Activated CD8-positive, alpha-beta T cell treated with anti-CD3 and anti-CD28 coated beads, Interleukin-2, amount 10 ng/mL, durations not matched to agents 7 days and 5 days (primary cell): ENCODE measurements at places on chromosomes 3 and 15.
A peak's percentile ranks its signal among the peaks of the same experiment; 100 is the strongest.

DNA sequence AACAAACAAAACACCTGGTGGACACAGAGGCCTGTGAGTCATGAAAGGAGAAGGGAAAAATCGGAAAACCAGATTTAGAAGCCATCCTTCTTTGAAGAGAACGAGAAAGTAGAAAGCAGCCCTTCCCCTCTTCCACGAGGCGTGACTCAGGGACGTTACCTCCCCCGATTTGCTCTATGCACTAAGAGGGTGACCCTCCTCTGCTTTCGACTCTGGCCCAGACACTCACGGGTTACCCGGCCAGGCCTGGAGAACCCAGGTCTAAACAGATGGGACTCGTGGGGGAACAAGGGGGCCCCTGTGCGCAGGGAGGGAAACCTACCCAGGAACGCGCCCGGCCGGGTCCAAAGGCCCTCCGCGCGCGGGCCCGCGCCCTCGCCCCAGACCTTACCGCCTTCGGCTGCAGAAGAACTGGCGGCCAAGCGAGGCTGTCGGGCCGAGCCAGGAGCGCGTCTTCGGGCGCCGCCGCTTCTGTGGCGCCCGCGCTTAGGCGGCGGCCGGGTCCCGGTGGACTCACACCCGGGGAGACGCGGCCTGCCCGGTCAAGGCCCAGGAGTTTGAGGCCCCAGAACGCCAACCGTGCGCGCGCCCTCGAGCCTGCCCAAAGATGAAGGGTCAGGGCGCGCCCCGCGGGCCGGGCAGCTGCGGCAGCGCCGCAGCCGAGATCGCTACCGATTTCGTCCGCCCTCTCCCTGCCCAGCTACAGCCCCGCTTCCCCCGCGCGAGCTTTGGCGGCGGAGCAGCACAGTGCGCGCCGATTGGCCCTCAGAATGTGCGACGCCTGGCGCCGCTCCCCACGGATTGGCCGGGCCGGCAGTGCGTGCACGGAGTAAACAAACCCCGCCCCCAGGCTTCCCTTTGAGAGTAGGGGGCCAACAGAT, at the start of gene TFDP2:
TFDP2 (minus strand) TSS at position 753 of the 881 bp plus-strand sequence. CDS start 47,795 bp downstream, outside the sequence.
- H3K4me1 ChIP-seq = peaks cover 23% of the 10 kb centered on the region
- peaks cover 5% of the 10 kb centered on the region for H3K27me3 ChIP-seq
- H3K27ac ChIP-seq = peak within 1 kb of the TSS; percentile 71
- peak; percentile 88 for DNase-seq
- no peaks in the 10 kb centered on the region for H3K36me3 ChIP-seq
- H3K4me3 ChIP-seq = peak within 1 kb of the TSS; percentile 77

GRCh38 chr3:9192248-9193025, 57.0 kb downstream of the SRGAP3 start:
- peaks cover 2% of the 10 kb centered on the region for H3K4me1 ChIP-seq
- DNase-seq = no peak
- no peaks in the 10 kb centered on the region for H3K36me3 ChIP-seq
- H3K27me3 ChIP-seq = peaks cover 26% of the 10 kb centered on the region
- no peak overlapping the region for H3K27ac ChIP-seq

DNA sequence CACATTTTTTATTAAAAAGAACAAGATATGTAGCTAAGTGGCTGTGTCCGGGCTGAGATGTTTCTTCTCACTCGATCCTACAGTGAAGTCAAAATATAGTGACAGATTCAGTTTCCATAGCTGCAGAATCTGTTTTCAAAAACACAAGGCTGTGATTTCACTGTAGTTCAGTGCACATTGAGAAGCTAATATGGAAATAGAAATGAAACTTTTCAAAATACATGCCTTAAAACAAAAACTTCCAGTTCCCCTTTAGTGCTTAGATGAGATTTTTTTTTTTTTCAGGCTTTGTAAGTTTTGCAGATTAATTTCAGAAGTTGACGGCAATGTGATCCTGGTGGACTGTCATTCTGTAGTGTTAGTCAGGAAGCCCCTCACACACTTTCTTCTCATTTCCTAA, 23.8 kb upstream of the TRAK1 start:
- H3K4me3 ChIP-seq = no peak overlapping the region
- no peak overlapping the region for H3K27ac ChIP-seq
- peaks cover 10% of the 10 kb centered on the region for H3K4me1 ChIP-seq

- H3K36me3 ChIP-seq = no peaks in the 10 kb centered on the region
- H3K27ac ChIP-seq = no peak overlapping the region
- DNase-seq = no peak
- no peaks in the 10 kb centered on the region for H3K27me3 ChIP-seq
- H3K4me3 ChIP-seq = no peak overlapping the region
These were observed 12.3 kb downstream of the ABTB1 start for GRCh38 chr3:127684871-127685707.

- H3K4me3 ChIP-seq = no peak overlapping the region
- DNase-seq = no peak
- peaks cover 31% of the 10 kb centered on the region for H3K36me3 ChIP-seq
- peak overlapping the region; percentile 95 for H3K27ac ChIP-seq
- H3K27me3 ChIP-seq = no peaks in the 10 kb centered on the region
- H3K4me1 ChIP-seq = peaks cover 53% of the 10 kb centered on the region
These were observed 54.3 kb downstream of the LIPC start for GRCh38 chr15:58486062-58486461.

GRCh38 chr3:31227131-31227562, 305.6 kb upstream of the STT3B start:
- H3K36me3 ChIP-seq = peaks cover 26% of the 10 kb centered on the region
- H3K27me3 ChIP-seq = no peaks in the 10 kb centered on the region
- H3K27ac ChIP-seq = peak overlapping the region; percentile 85
- peaks cover 82% of the 10 kb centered on the region for H3K4me1 ChIP-seq

- H3K27ac ChIP-seq = no peak overlapping the region
- peaks cover 45% of the 10 kb centered on the region for H3K36me3 ChIP-seq
- no peaks in the 10 kb centered on the region for H3K4me1 ChIP-seq
- H3K4me3 ChIP-seq = no peak overlapping the region
- no peaks in the 10 kb centered on the region for H3K27me3 ChIP-seq
- DNase-seq = no peak
These were observed 47.8 kb upstream of the USP50 start for GRCh38 chr15:50594311-50594710.

GRCh38 chr3:181622365-181622764, 89.4 kb upstream of the SOX2 start:
- no peak for DNase-seq
- no peak overlapping the region for H3K4me3 ChIP-seq
- no peaks in the 10 kb centered on the region for H3K27me3 ChIP-seq
- no peaks in the 10 kb centered on the region for H3K4me1 ChIP-seq
- H3K36me3 ChIP-seq = no peaks in the 10 kb centered on the region
- no peak overlapping the region for H3K27ac ChIP-seq

- H3K27ac ChIP-seq = no peak overlapping the region
- no peaks in the 10 kb centered on the region for H3K27me3 ChIP-seq
- H3K4me1 ChIP-seq = no peaks in the 10 kb centered on the region
These were observed 15.6 kb downstream of the SNAP23 start for GRCh38 chr15:42511007-42511391.

DNA sequence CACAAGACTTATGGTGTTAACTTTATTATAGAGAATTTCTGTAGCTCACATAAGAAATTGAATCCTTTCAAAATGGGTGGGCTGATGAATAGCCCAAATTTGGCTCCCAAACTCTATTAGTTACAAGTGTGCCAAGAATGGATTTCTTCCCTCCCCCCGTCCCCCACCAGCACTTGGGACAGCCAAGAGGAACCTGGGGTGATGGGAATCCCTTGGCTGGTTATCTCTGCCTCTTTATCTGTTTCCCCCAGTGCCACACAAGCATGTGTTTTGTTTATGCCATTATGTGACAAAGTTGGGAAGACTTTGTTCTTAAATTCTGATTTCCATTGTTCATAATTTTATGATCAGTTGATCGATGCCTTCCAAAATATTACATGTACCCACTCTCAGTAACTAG, 28.3 kb downstream of the CMSS1 start:
- H3K4me1 ChIP-seq = peaks cover 18% of the 10 kb centered on the region
- no peak overlapping the region for H3K4me3 ChIP-seq
- no peaks in the 10 kb centered on the region for H3K27me3 ChIP-seq
- H3K27ac ChIP-seq = no peak overlapping the region
- H3K36me3 ChIP-seq = no peaks in the 10 kb centered on the region
- no peak for DNase-seq

- no peak for DNase-seq
- H3K36me3 ChIP-seq = peaks cover 41% of the 10 kb centered on the region
- peaks cover 5% of the 10 kb centered on the region for H3K4me1 ChIP-seq
- H3K4me3 ChIP-seq = no peak overlapping the region
- H3K27ac ChIP-seq = no peak overlapping the region
These were observed 51.9 kb downstream of the DENND4A start for GRCh38 chr15:65740148-65740547.

DNA sequence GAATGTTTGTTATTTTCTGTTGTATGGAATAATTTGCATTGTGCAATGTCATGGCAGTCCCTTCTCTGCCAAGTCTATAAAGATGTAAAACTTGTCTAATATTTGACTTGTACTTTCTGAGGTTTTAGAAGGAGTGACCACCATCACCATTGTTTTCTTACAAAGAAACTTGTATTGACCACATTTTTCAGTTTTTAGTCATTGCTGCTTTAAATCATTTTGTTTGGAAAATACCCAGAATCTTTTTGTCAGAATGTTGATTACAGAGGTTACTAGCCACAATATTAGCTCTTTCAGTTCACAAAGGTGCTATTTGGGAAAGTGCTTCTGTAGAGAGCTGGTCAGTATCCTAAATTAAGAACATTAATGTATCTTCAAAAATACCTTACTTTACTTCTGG, 532.4 kb upstream of the GBE1 start:
- H3K36me3 ChIP-seq = no peaks in the 10 kb centered on the region
- H3K4me1 ChIP-seq = no peaks in the 10 kb centered on the region
- no peak overlapping the region for H3K27ac ChIP-seq
- no peak overlapping the region for H3K4me3 ChIP-seq
- no peak for DNase-seq

DNA sequence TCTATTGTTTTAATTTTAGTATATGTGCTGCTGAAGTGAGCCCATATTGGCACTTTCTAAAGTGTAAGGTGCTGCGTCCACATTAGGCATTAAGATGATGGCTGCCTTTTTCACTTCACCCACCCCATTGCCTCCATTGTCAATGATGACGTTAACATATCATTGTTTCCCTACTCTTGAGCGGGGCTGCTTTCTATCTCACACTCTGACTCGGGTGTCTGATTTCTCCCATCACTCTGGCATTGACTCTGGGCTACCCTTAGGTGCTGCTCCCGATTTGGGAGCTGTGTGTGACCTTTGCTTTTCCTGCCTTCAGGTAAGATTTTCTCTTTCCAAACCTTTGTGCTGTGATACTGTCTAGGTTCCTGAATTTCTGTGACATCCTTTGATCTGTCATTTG, 28.8 kb downstream of the CGNL1 start:
- no peak overlapping the region for H3K27ac ChIP-seq
- H3K36me3 ChIP-seq = no peaks in the 10 kb centered on the region
- DNase-seq = no peak
- no peak overlapping the region for H3K4me3 ChIP-seq
- peaks cover 5% of the 10 kb centered on the region for H3K27me3 ChIP-seq

DNA sequence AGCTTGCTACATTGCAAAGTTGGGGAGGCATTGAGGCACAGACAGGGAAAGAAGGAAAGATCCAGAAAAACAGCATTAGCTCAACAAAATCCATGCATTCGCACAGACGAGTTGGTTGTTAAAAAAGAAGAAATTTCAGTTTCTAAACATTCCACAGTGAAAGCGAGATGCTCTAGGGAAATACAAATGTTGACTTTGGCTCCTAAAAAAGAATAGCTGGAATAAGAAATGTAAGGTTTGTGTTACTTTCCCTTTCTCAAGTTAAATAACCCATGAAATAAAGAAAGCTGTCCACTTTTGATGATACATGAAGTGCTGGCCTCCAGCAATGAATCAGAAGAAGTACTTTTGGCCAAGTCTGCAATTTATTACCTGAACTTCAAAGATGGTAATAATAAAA, 465.1 kb downstream of the ERC2 start:
- no peak for DNase-seq
- H3K36me3 ChIP-seq = no peaks in the 10 kb centered on the region
- no peak overlapping the region for H3K27ac ChIP-seq
- peaks cover 4% of the 10 kb centered on the region for H3K4me1 ChIP-seq
- H3K27me3 ChIP-seq = peaks cover 3% of the 10 kb centered on the region
- H3K4me3 ChIP-seq = no peak overlapping the region

GRCh38 chr3:140753865-140754754, 76.2 kb downstream of the TRIM42 start:
- H3K27me3 ChIP-seq = peaks cover 4% of the 10 kb centered on the region
- H3K36me3 ChIP-seq = no peaks in the 10 kb centered on the region
- no peak overlapping the region for H3K27ac ChIP-seq
- peaks cover 33% of the 10 kb centered on the region for H3K4me1 ChIP-seq
- no peak for DNase-seq

- H3K27ac ChIP-seq = no peak overlapping the region
- DNase-seq = peak; percentile 38
- peaks cover 2% of the 10 kb centered on the region for H3K36me3 ChIP-seq
- no peak overlapping the region for H3K4me3 ChIP-seq
- no peaks in the 10 kb centered on the region for H3K4me1 ChIP-seq
These were observed 55.0 kb downstream of the GOLIM4 start for GRCh38 chr3:168040607-168041208.

- H3K36me3 ChIP-seq = peaks cover 85% of the 10 kb centered on the region
- no peak overlapping the region for H3K4me3 ChIP-seq
- no peaks in the 10 kb centered on the region for H3K4me1 ChIP-seq
- no peaks in the 10 kb centered on the region for H3K27me3 ChIP-seq
These were observed 35.8 kb downstream of the CTNNB1 start for GRCh38 chr3:41234823-41235721.

DNA sequence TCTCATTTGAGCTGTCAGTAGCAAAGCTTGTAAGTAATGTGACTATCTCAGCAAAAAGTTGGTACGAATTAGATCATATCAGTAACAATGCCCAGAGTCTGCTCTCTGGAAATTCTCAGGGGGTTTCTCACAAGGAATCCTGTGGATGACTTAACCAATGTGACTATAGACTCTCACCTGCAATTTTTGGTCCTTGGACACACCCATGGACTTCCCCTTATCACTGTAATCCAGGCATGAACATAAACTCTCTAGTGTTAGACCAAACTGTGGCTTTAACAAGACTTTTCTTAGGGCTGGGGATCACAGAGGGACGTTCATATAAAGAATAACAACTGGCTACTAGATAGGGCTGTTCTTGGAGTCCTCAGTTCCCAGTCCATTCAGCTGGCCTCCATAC, 3.9 kb upstream of the ZNF80 start:
- no peak overlapping the region for H3K27ac ChIP-seq
- DNase-seq = no peak
- H3K4me1 ChIP-seq = peaks cover 32% of the 10 kb centered on the region
- H3K27me3 ChIP-seq = no peaks in the 10 kb centered on the region

- no peaks in the 10 kb centered on the region for H3K36me3 ChIP-seq
- peaks cover 16% of the 10 kb centered on the region for H3K4me1 ChIP-seq
- DNase-seq = no peak
- no peak overlapping the region for H3K4me3 ChIP-seq
These were observed 79.4 kb upstream of the ATP11B start for GRCh38 chr3:182713743-182714517.
